ENCODE measurements at places on chromosomes 3 and 15.
A peak's percentile ranks its signal among the peaks of the same experiment; 100 is the strongest.

DNA sequence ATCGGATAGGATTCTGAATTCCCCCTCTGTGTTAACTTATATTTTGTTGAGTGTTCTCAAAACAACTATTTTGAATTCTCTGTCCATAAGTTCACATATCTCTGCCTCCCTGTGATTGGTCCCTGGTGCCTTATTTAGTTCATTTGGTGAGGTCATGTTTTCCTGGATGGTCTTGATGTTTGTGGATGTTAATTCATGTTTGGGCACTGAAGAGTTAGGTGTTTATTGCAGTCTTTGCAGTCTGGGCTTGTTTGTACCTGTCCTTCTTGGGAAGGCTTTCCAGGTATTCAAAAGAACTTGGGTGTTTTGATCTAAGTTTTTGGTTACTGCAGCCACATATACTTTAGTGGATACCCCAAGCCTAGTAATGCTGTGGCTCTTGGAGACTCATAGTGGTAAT lies 23.3 kb downstream of the PLSCR2 start:
- no peak for DNase-seq

- no peak for DNase-seq
Observed at GRCh38 chr3:141083836-141084649, 32.9 kb downstream of the SPSB4 start.

GRCh38 chr3:57434041-57434440 lies 110.1 kb downstream of the DNAH12 start:
- DNase-seq: peak; percentile 22

GRCh38 chr15:70526221-70526973 lies 237.0 kb downstream of the UACA start:
- DNase-seq: peak; percentile 90

DNA sequence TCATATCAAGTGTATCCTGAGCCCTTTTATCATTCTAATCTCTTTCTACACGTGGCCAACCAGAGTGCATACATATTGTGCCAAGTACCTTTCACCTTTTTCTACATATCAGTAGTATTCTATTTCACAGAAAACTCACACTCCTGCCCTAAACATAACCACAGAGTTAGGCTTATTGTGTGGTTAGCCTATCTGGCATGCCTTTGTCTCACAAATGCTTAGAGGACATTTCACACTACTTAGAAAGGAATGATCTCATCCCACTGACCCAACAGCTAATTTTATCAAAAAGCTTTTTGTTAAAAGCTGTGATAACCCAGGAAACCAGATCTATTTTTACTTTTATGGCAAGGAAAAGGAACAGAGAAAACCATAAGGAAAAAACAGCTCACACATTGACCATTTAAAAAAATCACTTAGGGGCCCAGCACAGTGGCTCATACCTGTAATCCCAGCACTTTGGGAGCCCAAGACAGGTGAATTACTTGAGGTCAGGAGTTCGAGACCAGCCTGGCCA lies 17.8 kb upstream of the MAP4 start:
- DNase-seq: no peak

- DNase-seq: no peak
Observed at GRCh38 chr3:140629357-140630137, 48.3 kb upstream of the TRIM42 start.

- no peak for DNase-seq
Observed at GRCh38 chr15:85005746-85006145, 24.1 kb downstream of the PDE8A start.

DNA sequence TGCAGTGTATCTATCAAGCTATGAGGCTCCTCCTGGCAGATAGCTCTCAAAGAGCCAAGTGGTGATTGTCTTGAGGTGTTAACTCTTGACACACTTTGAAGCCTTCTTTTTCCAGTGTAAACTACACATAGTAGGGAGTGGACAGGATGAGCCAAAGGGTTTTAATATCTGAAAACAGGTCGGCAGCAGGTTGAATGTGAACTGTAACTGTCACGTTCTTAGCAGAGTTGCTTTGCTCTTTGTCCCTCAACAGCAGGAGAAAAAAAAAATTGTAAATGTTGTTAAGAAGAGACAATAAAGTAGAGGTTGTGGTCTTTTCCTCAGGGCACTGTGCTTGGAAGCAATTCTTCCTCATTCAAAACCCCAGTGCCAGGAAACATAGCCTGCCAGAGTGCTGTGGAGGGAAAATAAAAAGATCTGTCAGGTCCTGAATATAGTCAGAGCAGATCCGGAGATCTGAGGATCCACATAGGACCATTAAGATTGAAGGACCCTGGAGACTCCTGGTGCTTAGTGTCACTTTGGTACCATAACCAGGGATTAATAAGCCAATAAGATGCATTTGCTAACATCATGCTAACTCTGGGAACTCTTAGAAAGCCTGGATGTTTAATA lies 229.7 kb downstream of the NAALADL2 start:
- DNase-seq: no peak

- peak; percentile 87 for DNase-seq
Observed at GRCh38 chr3:154252759-154253638, 71.3 kb downstream of the DHX36 start.

GRCh38 chr3:150762662-150763121 lies 277 bp downstream of the SIAH2 start:
- no peak for DNase-seq

- DNase-seq: no peak
Observed at GRCh38 chr3:37154668-37155314, 19.6 kb downstream of the LRRFIP2 start.
